ENCODE measurements at places on chromosomes 5 and 9.

- DNase-seq: no peak
Measured at GRCh38 chr9:1101846-1102641, 51.9 kb downstream of the DMRT2 start.

DNA sequence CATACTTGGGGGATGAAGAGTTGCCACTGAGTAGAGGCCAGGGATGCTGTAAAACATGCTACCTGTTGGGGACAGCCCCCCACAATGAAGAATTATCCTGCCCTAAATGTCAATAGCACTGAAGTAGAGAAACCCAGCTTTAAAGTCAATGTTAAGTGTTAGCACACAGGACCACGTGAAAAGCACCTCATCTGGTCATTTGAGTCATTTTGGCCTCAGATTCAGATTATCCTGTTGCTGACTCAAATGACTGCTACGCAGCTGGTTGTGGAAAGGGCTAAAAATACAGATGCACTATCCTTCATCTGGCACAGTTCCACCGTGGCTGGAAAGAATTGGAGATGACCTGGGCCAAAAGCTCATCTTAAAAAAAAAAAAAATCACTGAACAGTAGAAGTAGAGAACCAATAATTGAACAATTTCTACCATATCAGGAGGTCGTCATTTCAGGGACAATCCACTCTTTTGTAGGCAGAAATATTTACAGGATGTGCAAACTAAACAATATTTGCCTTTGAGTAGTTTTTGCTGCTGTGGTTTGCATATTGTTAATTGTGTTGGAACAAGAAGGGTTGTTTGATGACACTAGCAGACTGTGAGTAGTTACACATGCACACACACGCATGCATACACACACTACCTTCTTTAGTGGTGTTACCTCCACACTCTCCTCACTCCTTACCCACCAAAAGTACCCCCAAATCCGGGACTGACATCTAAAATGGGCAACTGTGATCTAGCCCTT, 195.3 kb upstream of the KLF9 start:
- DNase-seq: no peak

GRCh38 chr5:10584714-10585517, 21.0 kb downstream of the ANKRD33B start:
- DNase-seq: no peak

DNA sequence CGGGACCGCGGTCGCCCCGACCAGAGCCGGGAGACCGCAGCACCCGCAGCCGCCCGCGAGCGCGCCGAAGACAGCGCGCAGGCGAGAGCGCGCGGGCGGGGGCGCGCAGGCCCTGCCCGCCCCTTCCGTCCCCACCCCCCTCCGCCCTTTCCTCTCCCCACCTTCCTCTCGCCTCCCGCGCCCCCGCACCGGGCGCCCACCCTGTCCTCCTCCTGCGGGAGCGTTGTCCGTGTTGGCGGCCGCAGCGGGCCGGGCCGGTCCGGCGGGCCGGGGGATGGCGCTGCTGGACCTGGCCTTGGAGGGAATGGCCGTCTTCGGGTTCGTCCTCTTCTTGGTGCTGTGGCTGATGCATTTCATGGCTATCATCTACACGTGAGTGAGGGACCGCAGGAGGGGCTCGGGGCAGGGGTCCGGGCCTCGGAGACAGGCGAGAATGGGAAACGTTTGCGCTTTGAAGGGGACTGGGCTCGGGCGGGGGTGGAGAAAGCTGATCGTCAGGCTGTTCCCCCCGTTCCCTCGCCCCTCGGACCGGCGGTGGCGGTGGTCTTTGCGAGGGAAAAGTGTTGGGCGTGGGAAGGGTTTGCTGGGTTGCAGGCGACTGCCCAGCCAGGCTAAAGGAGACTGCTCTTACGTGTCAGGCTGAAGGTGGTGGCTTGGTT, 457 bp downstream of the UGCG start:
- DNase-seq: no peak

- DNase-seq: no peak
Measured at GRCh38 chr9:83219154-83219923, 156.4 kb upstream of the RASEF start.

DNA sequence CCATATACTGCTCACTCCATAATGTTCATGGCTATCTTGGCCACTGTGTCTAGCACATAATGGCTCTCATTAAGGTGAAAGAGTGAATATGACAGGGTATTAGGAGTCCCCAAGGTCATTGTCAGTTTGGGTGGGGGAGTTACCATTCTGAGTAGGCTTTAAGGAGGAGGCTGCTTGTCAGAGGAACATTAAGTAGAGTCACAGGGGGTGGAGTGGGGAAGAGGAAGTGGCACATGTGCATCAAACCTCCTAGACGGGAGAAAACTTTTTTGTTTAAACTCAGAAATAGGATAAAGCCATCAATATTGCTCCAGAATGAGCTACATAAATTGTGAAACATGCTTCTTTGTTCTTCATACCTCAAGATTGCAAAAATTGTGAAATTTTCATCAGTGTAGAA, 45.5 kb downstream of the DAB2IP start:
- DNase-seq: no peak

GRCh38 chr5:142754031-142754430, 16.1 kb upstream of the ARHGAP26 start:
- DNase-seq: no peak

DNA sequence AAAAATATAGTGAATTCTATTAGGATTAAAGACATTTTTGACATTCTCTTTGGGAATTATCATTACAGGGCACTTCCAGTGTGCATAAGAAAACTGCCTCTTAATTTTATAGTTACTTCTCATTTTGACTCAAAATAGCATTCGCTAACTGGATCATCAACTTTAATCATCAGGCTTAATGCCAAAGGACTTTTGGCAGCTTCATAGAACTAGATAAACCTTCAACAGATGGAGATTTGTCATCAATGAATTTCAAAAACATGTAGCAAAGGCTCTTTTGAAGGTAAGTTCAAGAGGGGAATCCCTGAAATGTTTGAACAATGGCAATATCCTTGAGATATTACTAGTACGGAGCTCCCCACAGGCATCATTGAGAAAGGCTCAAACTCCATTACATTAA, 447.2 kb downstream of the PDE4D start:
- DNase-seq: no peak

- DNase-seq: no peak
Measured at GRCh38 chr9:16023446-16023845, 470.6 kb downstream of the CCDC171 start.

Data from CD4-positive, alpha-beta T cell treated with Interleukin-15 for 1 hour (primary cell).